ENCODE measurements at places on chromosomes 6 and 20.

GRCh38 chr6:2104524-2104880 lies 140.9 kb downstream of the GMDS start:
- no peaks in the 10 kb centered on the region for H3K27me3 ChIP-seq
- DNase-seq: no peak
- no peak overlapping the region for H3K4me3 ChIP-seq
- no peaks in the 10 kb centered on the region for H3K36me3 ChIP-seq
- no peaks in the 10 kb centered on the region for H3K4me1 ChIP-seq

GRCh38 chr6:52081237-52081636 lies 6.2 kb downstream of the PKHD1 start:
- DNase-seq: no peak
- H3K27ac ChIP-seq: no peak overlapping the region
- no peaks in the 10 kb centered on the region for H3K36me3 ChIP-seq
- H3K27me3 ChIP-seq: no peaks in the 10 kb centered on the region

GRCh38 chr6:82362878-82363427 lies 664 bp upstream of the TPBG start:
- peaks cover 10% of the 10 kb centered on the region for H3K36me3 ChIP-seq
- H3K4me1 ChIP-seq: peaks cover 20% of the 10 kb centered on the region
- H3K27me3 ChIP-seq: peaks cover 2% of the 10 kb centered on the region
- H3K4me3 ChIP-seq: peak overlapping the region; percentile 83
- H3K27ac ChIP-seq: peak overlapping the region; percentile 88
- DNase-seq: peak; percentile 94

- H3K4me3 ChIP-seq: no peak overlapping the region
- H3K27me3 ChIP-seq: no peaks in the 10 kb centered on the region
- no peak overlapping the region for H3K27ac ChIP-seq
- DNase-seq: no peak
- no peaks in the 10 kb centered on the region for H3K36me3 ChIP-seq
- no peaks in the 10 kb centered on the region for H3K4me1 ChIP-seq
Observed at GRCh38 chr6:96700915-96701314, 136.4 kb downstream of the GPR63 start.

DNA sequence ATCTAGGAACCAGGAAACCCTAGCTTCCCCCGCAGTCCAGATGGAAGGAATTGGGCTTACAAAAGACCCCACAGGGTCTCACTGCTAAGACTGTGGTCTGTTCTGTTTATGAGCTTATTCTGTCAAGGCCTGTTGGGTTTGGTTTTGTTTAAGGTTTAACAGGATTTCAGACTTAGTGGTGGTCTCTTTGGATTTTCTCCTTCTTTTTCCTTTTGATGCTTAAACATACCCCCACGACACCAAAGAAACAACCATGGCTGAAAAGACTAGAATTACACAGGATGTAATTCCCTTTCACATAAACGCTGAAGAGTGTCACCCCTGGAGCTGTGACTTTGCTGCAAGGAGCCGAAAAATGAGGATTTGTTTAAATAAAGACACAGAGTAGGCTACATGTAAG lies 408.6 kb downstream of the PREX1 start:
- no peak overlapping the region for H3K27ac ChIP-seq
- H3K4me1 ChIP-seq: no peaks in the 10 kb centered on the region
- no peak overlapping the region for H3K4me3 ChIP-seq
- no peak for DNase-seq
- H3K36me3 ChIP-seq: no peaks in the 10 kb centered on the region
- H3K27me3 ChIP-seq: no peaks in the 10 kb centered on the region

DNA sequence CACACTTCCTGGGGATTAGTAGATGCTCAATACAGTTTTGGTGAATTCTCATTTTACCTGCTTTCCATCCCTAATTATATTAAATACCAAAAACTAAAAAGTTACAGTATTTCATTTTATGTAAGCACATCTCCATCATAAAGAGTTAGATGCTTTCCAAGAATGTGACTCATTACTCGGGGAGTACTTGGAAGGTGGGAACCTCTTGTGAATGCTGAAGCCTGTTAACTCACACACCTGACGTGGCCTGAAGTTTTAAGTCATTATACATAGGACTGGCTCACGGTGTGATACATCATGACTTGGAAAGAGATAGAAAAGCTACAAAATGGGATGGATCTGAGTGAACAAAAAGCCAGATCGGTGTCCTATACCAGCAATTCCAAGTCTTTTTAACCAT lies 2.2 kb upstream of the OSER1 start:
- peaks cover 20% of the 10 kb centered on the region for H3K4me1 ChIP-seq
- H3K27ac ChIP-seq: no peak overlapping the region
- DNase-seq: peak; percentile 25
- H3K36me3 ChIP-seq: no peaks in the 10 kb centered on the region
- H3K27me3 ChIP-seq: no peaks in the 10 kb centered on the region

DNA sequence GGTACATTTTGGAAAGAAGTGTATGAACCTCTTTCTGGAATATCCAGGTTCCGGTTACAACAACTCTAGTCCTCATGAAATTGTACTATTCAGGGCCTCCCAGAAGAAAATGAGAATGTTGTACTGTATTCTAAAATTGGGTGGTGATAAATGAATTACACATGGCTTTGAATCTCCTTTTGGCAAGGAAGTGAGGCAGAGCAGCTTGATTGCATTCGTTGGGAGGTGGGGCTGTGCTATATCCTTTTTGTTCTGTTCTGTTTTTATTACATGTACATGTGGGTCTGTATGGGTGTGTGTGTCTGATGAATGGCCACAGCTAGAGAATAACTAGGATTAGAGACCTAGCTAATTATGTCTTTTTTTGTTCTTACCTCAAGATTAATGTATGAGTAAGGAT lies 37.8 kb upstream of the SNRPB2 start:
- H3K4me3 ChIP-seq: no peak overlapping the region
- no peak overlapping the region for H3K27ac ChIP-seq
- DNase-seq: no peak
- H3K36me3 ChIP-seq: no peaks in the 10 kb centered on the region
- H3K27me3 ChIP-seq: no peaks in the 10 kb centered on the region

Data from astrocyte (in vitro differentiated cells and primary cell).